ENCODE measurements at places on chromosomes 11 and 22.

GRCh38 chr11:16946477-16947282, 67.5 kb downstream of the PLEKHA7 start:
- no peak for DNase-seq
- no peaks in the 10 kb centered on the region for H3K36me3 ChIP-seq
- H3K4me3 ChIP-seq: no peak overlapping the region
- H3K27me3 ChIP-seq: no peaks in the 10 kb centered on the region
- H3K4me1 ChIP-seq: no peaks in the 10 kb centered on the region

DNA sequence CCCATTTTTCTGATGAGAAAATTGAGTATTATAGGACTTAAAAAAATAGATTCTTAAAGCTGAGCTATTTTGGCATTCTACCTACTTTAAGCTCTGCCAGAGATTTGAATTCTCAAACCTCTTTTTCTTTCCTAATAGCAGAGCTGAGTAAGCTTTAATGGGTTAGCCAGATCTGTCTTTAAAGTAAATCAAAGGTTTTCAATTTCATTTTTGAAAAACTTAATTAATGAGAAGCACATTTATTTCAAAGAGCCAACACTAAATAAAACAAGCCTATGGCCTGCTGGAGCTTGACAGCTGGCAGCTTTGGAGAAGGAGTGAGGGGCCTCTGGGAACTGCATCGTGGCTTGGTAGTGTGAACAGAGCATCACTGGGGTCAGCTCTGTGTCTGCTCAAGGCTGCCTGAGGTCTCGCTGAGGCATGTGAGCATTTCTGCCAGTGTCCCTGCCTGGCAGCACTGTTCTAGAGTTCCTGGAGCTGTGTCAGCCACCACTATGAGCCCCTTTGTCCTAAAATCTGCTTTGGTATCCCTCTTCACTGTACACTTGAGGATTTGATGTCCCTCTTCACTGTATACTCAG, 50.4 kb upstream of the PRSS23 start:
- no peaks in the 10 kb centered on the region for H3K27me3 ChIP-seq
- no peak overlapping the region for H3K27ac ChIP-seq
- H3K36me3 ChIP-seq: no peaks in the 10 kb centered on the region
- H3K4me3 ChIP-seq: no peak overlapping the region

GRCh38 chr11:98423933-98424332, 596.8 kb upstream of the CNTN5 start:
- no peak overlapping the region for H3K4me3 ChIP-seq
- no peaks in the 10 kb centered on the region for H3K36me3 ChIP-seq
- DNase-seq: no peak
- H3K27ac ChIP-seq: no peak overlapping the region
- no peaks in the 10 kb centered on the region for H3K4me1 ChIP-seq
- no peaks in the 10 kb centered on the region for H3K27me3 ChIP-seq

GRCh38 chr22:31019191-31019930, 50.3 kb downstream of the TUG1 start:
- no peak for DNase-seq
- no peaks in the 10 kb centered on the region for H3K36me3 ChIP-seq
- H3K27me3 ChIP-seq: no peaks in the 10 kb centered on the region
- H3K4me1 ChIP-seq: peaks cover 12% of the 10 kb centered on the region
- no peak overlapping the region for H3K4me3 ChIP-seq
- no peak overlapping the region for H3K27ac ChIP-seq

- no peak for DNase-seq
- H3K4me3 ChIP-seq: no peak overlapping the region
- peaks cover 12% of the 10 kb centered on the region for H3K4me1 ChIP-seq
- H3K27me3 ChIP-seq: no peaks in the 10 kb centered on the region
Observed at GRCh38 chr22:36918586-36919284, 5.3 kb downstream of the CSF2RB start.

DNA sequence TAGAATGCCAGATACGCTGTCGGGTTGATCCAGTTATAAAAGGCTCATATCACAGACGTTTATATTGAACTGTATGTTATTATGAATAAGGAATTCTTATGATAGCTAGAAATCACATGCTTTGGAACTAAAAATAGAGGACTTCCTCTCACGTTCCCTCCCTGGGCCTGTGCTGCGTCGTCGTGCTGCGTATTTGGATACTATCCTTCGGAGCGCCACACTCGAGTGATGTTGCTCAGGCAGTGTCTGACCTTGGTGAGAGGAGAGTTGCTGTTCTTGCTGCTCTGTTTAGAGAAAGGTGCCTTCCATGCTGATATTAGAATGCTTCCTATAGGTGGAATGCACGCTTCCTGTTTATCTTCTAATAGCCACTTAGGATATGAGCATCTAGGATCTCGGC, 20.2 kb upstream of the ST14 start:
- H3K36me3 ChIP-seq: peaks cover 73% of the 10 kb centered on the region
- no peak for DNase-seq
- no peak overlapping the region for H3K27ac ChIP-seq
- no peaks in the 10 kb centered on the region for H3K27me3 ChIP-seq
- H3K4me1 ChIP-seq: peaks cover 24% of the 10 kb centered on the region

DNA sequence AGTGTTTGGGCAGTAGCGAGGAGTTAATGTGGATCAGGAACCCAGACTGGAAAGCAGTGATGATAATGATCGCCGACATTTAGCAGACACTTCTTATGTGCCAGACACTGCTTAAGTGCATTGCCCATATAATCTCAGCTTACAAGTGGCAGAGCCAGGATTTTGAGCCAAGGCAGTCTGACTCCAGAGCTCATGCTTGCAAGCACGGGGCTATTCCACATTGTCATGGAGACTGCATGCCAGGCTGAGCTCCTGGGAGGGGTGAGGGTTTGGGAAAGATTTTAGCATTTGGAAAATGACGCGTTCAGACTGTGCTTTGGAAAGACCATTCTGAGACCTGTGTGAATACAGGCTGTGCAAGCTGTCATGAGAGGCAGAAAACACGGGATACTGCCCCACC, 302.7 kb downstream of the DDX10 start:
- no peaks in the 10 kb centered on the region for H3K36me3 ChIP-seq
- no peak overlapping the region for H3K4me3 ChIP-seq
- no peak for DNase-seq
- H3K27me3 ChIP-seq: no peaks in the 10 kb centered on the region

- no peak overlapping the region for H3K27ac ChIP-seq
- no peak overlapping the region for H3K4me3 ChIP-seq
- peaks cover 4% of the 10 kb centered on the region for H3K4me1 ChIP-seq
- H3K36me3 ChIP-seq: peaks cover 95% of the 10 kb centered on the region
Observed at GRCh38 chr22:24096758-24097115, 84.5 kb upstream of the SUSD2 start.

GRCh38 chr11:34328632-34328910, 29.2 kb downstream of the ABTB2 start:
- no peaks in the 10 kb centered on the region for H3K36me3 ChIP-seq
